Fibroblast of skin of abdomen (primary cell): ENCODE measurements at places on chromosomes 7 and 10.

DNA sequence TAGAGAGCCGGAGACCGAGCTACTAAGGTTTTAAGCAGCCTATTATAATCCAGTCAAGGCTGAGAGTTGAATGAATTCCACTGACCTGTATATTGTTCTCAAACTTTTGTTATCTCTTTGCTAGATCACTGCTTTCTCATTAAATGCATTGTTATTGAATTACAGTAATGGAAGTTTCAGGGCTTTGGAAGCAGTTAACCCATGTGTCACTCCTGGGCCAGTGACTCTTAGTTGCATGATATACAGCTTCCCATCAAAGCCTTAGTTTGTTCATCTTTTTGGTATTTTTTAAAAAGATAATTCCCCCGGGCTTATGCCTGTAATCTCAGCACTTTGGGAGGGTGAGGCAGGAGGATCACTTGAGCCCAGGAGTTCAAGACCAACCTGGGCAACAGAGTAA is 55.4 kb upstream of the KIAA1217 start:
- DNase-seq = peak; percentile 89

GRCh38 chr10:12466704-12467305 is 117.5 kb downstream of the CAMK1D start:
- no peak for DNase-seq

DNA sequence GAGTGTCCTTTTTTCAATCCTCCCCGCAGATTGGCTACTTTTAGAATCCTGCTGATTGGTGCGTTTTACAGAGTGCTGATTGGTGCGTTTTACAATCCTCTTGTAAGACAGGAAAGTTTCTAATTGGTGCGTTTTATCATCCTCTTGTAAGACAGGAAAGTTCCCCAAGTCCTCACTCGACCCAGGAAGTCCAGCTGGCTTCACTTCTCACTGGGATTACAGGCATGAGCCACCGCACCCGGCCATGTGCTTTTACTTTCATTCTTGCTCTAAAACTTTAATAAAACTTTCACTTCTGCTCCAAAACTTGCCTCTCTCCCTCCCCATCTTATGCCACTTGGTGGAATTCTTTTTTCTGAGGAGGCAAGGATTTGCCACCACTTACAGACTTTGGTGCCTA is 17.0 kb upstream of the WAPL start:
- no peak for DNase-seq

- DNase-seq = peak; percentile 84
Measured at GRCh38 chr7:30789334-30789711, 18.1 kb downstream of the MINDY4 start.
